MCF 10A (cell line): ENCODE measurements at places on chromosomes 1 and 21.

- no peak for DNase-seq
These were observed 29.5 kb upstream of the JUN start for GRCh38 chr1:58813361-58813760.

DNA sequence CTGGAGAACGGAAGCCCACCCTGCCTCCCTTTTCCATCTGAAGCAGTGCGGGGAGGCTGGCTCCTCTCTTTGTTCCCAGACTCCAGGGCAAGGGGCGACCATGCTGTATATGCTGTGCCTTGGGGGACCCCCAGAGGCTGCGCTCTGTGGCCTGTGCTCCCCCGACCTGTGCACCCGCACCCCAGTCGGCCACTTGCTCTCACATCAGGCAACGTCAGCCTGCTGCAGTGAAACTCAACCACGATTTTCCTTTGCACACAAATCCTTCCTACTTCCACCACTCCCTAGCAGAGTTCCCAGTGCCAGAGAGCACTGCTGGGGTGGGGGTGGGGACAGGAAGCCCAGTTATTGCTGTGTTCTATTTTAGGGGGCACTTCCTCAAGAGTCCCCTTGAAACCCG is 52.5 kb downstream of the SIM2 start:
- DNase-seq: no peak

DNA sequence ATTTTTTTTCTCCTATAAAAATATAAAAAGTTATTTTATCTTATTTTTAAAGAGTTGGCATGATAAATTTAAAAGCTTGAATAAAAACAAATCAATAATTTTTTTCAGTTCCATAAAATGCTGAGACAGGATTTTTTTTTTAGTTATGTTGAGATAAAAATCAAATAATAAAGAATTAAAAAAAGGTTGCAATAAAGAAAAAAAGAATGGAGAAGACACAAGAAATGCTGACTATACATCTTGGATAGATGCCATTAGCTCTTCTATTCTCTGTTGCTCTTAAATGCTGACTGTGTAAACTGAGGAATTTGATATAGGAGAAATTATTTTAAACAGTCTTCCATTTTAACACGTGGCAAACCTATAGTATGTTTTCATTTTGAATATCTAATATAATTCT is 2298.5 kb downstream of the MRPL39 start:
- no peak for DNase-seq

DNA sequence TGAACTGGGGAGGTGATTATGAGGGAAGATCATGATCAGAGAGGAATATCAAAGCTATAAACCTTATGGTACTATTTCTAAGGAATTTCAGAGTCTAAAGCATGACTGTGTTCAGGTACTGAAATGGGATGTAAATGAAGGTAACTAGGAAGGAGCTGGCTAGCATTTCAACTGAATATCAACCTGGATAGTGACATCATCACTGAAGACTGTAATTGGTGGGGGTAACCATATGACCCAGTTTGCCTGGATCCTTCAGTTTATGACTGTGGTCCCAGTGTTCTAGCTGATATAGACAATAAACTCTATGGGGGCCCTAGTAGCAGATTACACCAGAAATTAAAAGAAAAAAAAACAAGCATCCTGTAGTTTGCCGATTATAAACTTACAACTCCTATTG is 120.8 kb downstream of the APP start:
- DNase-seq: no peak

- no peak for DNase-seq
These were observed 2.3 kb downstream of the TRIM46 start for GRCh38 chr1:155175927-155176371.

DNA sequence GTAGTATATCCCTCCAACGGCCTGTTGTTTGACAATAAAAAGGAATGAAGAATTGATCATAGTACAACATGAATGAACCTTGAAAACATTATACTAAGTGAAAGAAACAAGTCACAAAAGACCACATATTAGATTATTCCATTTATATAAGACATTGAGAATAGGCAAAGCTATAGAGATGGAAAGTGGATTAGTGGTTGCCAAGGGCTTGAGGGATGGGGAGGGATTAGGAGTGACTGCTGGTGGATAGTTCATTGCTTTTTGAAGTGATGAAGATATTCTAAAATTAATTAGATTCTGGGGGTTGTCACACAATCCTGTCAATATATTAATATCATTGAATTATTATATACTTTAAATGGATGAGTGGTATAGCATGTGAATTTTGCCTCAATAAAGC is 142.5 kb upstream of the DPT start:
- no peak for DNase-seq
